ENCODE measurements at places on chromosomes 7 and 10. TPM values are rescaled to one million over a fixed set of nuclear protein-coding genes. Genes with fewer than 3 reads are reported as not detected.

C10orf105 gene
- total RNA-seq = not detected

LUC7L2 gene
- 37.5 TPM for total RNA-seq

NOS3 gene
- total RNA-seq = 12.0 TPM

UTF1 gene
- not detected for total RNA-seq

TMEM176A gene
- not detected for total RNA-seq

PDSS1 gene
- total RNA-seq = 8.5 TPM

SMKR1 gene
- not detected for total RNA-seq

ENO4 gene
- total RNA-seq = not detected

- DNase-seq = no peak
These were observed 50.1 kb downstream of the CYP26A1 start for GRCh38 chr10:93123766-93124165.

GRCh38 chr10:105063796-105064195 is 422.7 kb downstream of the SORCS3 start:
- DNase-seq = peak; percentile 24

DNA sequence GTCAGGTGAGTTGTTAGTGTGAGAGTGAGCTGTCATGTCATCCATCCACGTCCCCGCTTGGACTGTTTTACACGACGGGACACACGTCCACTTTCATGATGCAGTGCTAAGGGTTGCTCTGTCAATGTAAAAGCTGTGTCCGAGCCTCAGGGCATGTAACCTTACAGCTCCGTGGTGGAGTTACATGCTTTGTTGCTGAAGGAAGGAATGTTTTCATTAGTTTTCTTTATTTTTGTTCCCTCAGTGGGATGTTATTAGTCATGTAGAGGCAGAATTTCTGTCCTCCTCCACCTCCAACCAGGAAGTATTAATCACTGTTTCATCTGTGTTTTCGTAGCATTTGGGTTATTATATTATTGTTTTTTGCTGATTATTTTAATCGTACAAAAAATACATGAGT is 88.6 kb downstream of the NRG3 start:
- peak; percentile 71 for DNase-seq

GRCh38 chr10:3312403-3312940 is 139.9 kb upstream of the PITRM1 start:
- no peak for DNase-seq

DNA sequence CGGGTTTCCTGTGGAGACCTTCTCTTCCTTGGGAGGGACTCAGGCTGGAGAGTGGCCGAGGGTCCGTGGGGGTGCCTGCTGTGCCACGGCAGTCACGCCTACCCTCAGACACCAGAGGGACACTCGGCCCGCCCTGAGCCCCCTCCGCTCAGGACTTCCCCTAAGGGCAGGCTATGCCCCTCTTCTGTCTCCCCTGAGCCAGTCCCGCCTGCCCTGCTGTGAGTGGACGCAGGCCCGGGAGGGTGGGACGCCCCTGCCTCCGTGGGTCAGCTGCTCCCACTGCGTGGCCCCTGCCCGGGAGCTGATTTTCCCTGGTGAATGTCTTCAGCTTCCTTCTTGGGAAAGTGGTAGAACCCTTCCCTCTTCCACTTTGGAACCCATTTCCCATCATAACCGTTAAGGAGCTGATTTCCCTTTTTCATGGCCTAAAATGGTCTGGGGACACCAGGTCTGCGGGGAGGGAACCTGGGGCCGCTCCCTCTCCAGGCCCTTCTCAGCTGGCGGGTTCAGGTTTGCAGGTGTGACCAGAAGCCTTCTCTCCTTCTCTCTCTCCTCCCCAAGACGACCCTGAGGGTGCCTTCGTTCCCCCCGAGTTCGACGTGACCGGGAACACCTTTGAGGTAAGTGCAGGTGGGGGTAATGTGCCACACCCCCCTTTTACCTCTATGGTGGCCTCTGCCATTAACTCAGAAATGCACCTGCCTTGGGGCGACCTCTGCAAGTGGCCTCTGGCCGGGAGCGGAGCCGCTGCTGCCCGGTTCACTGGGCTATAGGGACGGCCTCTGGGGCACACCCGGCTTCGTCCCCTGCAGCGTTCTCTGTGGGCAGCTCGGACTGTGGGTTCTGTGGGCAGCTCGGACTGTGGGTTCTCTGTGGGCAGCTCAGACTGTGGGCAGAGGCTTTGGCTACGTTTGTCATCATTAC is 7.9 kb downstream of the KNDC1 start:
- DNase-seq = no peak

- no peak for DNase-seq
These were observed 374.2 kb upstream of the SEMA3A start for GRCh38 chr7:84568781-84569180.

DNA sequence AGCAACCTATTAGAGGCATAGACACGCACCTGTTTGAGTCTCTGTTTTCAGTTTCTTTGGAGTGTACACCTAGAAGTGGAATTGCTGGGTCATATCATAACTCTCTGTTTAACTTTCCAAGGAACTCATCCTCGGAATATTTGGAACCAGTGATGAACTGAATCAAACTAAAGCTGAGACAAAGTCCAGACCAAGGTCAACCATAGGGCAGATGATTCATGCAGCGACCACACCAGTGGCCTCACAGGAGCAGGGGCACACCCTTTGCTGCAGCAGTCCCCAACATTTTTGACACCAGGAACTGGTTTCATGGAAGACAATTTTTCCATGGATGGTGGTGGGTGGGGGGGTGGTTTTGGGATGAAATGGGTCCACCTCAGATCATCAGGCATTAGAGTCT is 4.9 kb upstream of the OPTN start:
- no peak for DNase-seq

GRCh38 chr7:134378562-134378961 is 61.8 kb upstream of the SLC35B4 start:
- no peak for DNase-seq

DNA sequence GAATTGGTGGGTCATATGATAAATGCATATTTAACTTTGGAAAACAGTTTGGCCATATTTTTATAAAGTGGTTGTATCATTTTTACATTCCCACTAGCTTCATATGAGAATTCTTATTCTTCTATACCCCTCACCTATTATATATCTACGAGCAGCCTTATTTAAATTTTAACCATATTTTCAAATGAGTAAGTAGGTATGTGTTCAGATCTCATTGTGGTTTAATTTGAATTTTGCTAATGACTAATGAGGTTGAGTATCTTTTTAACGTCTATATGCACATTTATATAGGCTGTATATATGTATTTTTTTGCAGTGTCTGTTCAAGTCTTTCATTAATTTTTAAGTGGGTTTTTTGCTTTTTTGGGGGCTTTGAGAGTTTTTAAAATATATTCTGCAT is 14.2 kb downstream of the RAB18 start:
- DNase-seq = no peak

DNA sequence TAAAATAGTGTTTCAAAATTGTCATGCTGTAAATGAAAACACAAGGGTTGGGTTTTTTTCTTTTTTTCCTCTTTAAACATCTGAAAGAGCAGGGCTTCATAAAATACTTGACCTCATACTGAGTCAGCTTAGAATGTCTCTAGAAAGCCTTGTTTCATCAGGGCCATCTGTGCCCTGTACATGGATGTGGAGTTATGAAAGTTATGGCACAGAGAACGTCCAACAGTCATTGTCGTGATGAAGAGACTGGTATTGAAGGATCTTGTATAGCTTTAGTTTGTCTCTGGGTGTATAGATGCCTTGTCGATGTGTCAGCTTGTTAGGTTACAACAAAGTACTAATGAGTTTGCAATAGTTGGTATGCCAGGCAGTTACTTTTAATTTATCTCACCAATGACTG is 127.3 kb downstream of the FAM204A start:
- no peak for DNase-seq

DNA sequence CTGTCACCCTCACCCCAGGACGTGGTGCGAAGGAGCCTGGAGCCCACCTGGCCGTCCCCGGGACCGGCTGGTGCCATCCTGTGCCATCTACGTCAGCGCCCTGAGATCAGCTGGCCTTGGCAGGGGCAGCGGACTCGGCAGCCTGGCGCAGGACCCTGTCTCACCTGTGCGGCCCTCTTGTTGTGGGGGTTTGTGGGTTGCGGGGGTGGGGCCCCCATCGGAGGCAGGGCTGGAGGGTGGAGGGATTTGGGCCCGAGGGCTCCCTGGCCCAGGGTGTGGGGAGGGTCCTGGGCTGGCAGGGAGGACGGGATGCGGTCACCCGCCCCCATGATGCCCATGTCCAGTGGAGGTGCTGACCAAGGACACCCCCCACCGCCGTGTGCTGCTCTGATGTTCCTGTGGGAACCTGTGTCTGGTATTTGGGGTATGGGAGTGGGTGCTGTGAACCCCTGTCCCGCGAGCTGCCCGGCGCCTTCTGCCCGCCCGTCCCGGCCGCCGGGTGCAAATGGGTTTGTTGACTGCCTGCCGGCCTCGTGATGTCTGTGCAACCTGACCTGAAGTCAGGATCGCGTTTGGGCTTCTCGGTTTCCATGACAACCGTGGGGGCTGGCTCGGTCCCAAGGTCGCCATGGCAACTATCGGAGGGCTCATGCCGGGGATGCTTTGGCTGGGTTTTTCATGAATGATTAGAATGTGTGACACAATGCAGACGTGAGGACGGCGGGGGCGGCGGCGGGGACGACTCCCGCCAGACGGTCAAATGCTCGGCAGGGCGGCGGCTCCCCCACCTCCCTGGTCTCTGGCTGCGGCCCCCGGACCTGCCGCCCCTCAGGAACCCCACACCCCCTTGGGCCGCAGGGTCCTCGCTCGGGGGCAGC is 7.3 kb downstream of the MAFK start:
- peak; percentile 99 for DNase-seq

GRCh38 chr10:100122780-100123179 is 41.1 kb upstream of the CPN1 start:
- DNase-seq = no peak

GRCh38 chr10:3018247-3018646 is 49.1 kb upstream of the PFKP start:
- DNase-seq = no peak

DNA sequence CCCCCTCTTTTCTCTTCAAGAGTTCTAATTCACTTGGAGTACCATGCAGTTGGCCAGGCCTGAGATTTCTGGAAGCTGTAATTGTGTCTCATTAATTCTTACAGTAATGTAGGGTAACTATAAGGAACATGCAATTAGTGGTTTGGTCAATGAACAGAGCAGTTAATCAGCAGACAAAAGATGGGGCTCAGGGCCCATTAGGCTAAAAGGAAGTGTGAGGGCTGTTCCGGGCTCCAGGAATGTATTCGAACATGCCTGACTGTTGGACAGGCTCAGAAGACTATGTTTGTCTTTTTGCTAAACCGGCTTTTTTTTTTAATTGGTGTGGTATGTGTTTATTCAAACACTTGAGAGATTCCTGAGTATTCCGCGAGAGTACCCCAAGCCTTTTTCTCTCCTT is 42.5 kb upstream of the FZD8 start:
- DNase-seq = no peak

DNA sequence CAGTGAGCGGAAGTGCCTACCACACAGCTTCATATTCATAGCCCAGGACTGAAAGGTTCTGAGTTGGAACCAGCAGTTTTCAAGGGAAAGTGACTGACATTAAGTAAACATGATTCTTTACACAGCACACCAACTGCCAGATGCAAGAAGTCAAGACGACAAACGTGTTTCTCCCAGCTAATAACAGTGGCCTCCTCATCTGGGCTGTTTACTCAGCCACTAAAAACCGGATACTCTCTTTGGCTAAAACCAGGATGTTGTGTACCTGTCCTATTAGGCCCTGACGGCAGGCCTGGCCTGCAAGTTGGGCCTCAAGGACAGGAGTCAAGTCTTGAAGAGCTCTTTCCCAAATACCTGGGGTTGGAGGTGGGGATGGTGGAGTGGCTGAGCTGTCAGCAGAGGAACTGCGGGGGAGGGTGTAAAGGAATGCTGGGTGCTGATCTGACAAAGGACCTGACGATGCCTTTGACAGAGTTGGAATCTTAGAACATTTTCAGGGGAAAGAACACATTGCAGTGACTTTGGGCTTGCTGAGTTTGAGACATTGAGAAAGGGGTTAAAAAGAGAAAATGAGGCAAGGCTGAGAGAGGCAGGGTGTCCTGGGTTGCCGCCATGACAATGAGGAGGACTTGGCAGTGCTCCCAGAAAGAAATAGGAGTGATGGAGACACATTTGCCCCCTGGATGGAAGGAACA is 57.7 kb downstream of the STEAP1B start:
- DNase-seq = no peak

DNA sequence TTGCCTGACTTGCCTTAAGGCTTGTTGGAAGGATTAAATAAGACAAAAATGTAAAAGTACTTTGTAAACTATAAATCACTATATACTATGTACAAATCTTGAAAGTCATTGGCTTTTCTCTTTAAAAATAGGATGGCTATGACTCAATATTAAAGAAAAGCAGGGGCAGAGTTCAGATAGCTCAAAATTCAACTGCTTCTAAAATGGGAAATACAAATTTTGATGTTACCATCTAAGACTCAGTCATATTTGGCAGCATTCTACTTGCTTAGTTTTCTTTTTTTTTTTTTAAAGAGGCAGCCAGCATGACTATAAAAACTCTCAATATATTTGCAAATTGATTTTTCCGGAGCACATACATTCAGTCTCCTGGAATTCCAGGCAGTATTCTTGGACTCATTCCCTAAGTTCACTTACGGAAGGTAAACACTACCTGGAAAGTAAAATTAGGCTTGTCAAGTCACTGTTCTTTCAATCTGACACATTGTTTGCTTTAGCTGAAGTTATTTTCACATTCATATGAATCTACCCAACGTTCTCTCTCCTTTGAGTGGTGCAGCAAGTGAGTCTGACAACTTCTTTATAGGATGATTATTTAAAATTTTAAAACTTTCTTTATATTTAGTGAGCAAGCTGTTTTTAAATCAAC is 133.8 kb upstream of the CCDC6 start:
- no peak for DNase-seq

DNA sequence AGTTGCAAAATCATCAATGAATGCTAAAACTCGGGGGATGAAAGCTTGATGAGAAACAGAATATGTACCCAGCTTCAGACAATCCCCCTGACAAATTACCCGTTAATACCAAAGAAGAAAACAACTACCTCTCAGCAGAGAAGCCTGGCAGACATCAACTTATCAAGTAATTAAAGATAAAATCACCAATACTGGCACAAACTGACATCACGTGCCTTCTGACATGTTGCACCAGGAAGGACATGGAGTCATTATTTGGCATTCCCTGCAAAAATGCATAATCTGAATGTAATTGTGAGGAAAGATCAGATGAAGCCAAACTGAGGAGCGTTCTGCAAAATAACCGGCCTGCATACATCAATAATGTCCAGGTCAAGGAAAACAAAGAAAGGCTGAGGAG is 7.7 kb downstream of the SLIT1 start:
- DNase-seq = no peak

DNA sequence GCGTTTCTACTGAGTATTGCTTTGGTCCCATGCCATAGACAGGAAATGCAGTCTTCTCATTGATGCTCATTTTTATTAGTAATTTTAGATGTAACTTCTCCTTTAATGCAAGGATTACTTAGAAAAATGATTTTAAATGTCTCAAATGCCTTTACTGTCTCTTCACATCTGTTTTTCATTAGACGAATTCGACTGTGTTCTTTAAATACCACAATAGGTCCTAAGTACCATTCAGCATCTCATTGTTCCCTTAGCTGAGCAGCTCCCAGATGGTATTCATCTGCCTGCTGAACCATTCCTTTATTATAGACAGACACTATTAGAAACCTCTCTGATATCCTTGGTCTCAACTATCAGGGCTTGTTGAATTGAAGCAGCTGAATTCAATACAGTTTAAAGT is 113.6 kb downstream of the LSMEM1 start:
- DNase-seq = no peak

- DNase-seq = peak; percentile 96
These were observed at the start of gene HSPB1 for GRCh38 chr7:76302347-76303201. Gene HSPB1, plus strand, starts transcription at chr7:76302673. Its CDS starts 40 bp downstream, at chr7:76302713.
